ENCODE measurements at places on chromosomes 1 and 21.

DNA sequence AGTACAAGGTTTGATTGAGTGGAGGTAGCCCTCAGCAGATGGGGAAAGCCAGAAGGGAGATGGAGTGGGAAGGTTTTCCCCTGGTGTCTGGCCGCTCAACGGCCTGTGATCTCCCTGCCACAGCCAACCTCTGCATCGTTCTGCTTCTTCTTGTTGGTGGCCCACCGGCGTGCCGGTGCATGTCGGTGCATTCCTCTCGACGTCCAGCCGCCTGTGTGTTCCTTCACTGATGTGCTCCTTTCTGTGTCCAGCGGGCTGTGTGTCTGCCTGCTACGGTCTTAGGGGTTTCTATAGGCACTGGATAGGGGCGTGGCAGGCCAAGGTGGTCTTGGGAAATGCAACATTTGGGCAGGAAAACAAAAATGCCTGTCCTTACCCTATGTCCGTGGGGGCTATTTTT, 101.0 kb downstream of the XPR1 start:
- DNase-seq, result no peak

DNA sequence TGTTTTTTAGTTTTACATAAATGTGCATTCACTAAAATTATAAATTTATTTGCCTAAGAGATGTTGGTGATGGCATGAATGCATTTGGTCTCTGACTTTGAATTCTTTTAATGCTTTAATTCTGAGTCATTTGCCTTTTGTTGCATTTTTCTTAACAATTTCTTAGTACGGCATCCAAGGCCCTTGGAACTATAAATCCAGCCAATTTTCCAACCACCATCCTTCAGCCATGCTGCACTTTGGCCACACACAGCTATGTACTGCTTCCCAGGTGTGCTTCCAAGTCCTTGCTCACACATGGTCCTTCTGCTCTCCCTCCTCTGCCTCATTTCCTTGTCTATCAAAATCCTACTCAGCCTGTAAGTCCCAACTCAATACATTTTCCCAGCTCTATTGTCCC, 161.0 kb downstream of the DHRS3 start:
- DNase-seq, result no peak

GRCh38 chr1:161899091-161899490, 124.6 kb downstream of the OLFML2B start:
- DNase-seq, result no peak

DNA sequence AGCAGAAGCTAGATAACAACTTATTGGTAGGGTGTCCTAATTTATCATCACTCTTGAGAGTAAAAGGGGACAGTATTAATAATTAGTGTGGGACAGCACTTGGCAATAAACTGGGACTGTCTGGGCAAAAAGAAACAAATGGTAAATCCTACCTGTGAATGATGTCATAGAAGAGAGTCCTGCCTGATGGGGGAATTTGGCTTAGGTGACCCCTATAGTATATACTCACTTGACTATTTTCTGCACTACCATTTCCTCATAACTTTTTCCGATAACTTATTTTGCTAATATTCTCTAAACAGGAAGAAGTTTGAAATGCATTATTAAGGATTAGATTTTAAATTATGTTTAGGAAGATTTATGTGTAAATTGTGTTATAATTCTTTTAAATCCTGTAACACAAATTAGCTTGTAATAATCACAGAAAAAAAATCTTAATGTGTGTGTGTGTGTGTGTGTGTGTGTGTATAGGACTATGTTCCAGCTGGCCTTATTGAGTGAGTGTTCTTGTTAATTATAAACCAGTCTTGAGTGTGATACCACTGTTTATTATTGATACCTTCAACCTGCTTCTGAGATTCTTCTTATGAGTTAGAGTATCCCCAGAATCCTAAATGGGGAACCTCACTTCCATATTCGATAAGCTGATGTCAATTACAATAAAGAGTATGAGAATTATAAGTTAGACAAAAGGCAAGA, 144.2 kb upstream of the C1orf105 start:
- DNase-seq, result no peak

Data from SK-MEL-5 (cell line).